Stimulated activated CD8-positive, alpha-beta memory T cell treated with anti-CD3 and anti-CD28 coated beads, Interleukin-4, amount 100 ng/mL, for 1 hour (primary cell): ENCODE measurements at places on chromosomes 11 and 22.

DNA sequence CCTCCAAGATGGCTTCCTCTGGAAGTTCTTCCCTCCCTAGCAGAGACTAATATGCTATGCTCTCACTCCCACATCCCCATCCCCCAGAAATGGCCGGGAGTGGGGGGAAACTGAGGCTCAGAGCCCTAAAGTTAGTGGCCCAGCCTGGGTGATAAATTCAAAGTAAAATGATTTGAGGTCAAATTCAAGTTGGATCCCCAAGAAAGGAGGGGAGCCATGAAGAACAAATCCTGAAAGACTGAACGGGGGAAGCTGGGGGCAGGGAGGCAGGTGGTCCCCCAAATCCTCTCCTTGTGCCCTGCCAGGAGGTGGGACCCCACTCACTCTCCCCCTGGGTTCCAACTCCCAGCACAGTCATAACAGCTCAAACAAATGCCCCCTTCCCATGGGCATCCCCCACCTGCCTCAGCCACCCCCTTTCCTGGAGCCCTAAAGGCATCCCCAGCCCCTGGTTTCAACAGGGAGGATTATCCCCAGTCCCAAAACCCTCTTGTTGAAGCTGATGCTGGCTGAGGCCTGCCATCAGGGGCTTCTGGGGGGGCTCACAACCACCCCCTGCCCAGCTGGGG is 1.1 kb downstream of the CBX6 start:
- no peak for DNase-seq

DNA sequence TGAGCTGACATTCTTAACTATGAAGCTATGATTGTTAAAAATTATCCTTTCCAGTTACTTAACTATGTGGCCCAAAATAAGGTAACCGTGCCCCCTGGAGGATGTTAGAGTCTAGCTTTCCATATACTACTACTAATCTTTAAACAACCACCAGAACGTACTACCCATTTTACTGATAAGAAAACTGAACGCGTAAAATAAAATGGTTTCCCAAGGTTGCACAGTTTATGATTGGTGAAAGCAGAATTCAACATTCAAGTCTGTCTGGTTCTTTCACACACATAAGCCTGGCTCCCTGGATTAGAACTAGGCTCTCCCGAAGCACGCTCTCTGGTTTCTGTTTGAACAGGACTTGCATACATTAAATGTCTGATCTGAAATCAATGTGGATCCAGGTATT is 437.8 kb upstream of the CCDC90B start:
- DNase-seq: no peak

DNA sequence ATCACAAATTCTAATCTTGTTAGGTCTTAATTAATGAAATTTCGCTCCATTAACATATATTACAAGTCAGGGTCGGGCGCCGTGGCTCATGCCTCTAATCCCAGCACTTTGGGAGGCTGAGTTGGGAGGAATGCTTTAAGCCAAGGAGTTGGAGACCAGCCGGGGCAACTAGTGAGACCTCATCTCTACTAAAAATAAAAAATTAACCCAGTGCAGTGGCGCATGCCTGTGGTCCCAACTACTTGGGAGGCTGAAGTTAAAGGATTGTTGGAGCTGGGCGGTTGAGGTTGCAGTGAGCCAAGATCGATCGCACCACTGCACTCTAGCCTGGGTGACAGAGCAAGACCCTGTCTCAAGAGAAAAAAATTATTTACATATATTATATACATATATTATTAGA is 1.9 kb downstream of the TMA7B start:
- no peak for DNase-seq

- no peak for DNase-seq
Observed at GRCh38 chr11:20160425-20161229, at the start of gene DBX1. Gene DBX1, minus strand, starts transcription at chr11:20160475. Its CDS starts 151 bp downstream, at chr11:20160324.

DNA sequence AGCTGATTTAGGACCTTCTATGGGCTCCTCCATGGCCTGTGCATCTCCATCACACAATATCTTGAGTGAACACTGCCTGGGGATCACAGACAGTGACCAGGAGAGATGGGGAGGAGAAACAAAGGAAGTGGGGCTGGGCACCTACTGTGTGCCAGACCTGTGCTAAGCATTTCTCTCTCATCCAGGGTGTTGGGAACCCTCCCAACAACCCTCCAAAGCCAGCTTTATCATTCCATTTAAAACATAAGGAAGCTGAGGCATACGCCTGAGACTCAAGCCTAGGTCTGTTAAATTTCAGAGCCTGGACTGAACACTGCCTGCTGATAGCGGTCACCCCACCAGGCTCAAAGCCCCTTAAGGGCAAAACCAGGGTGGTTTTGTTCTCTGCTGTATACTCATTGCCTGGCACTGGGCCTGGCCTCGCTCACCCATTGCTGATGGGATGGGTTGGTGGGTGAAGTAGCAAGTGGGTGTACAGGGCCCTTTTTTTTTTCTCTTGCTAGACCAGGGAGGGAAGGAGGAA is 130.1 kb downstream of the MN1 start:
- no peak for DNase-seq

DNA sequence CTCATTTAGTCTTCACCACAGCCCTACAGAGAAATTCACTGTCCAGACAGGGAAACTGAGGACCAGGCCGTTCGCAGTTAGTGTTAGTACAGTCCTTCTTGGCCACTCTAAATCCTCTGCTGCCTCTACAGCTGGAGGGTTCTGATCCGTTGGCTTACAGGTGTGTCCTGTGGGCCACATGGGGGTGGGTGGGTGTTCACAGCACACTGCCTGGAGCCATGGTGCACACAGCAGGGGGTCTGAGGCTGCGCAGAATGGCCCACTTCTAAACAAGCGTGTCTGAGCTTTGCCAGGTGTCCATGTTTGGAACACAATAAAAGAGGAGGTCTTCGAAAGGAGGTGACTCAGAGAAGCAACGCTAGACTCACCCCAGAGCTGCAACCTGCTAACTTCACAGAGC is 249.0 kb downstream of the ST3GAL4 start:
- no peak for DNase-seq

DNA sequence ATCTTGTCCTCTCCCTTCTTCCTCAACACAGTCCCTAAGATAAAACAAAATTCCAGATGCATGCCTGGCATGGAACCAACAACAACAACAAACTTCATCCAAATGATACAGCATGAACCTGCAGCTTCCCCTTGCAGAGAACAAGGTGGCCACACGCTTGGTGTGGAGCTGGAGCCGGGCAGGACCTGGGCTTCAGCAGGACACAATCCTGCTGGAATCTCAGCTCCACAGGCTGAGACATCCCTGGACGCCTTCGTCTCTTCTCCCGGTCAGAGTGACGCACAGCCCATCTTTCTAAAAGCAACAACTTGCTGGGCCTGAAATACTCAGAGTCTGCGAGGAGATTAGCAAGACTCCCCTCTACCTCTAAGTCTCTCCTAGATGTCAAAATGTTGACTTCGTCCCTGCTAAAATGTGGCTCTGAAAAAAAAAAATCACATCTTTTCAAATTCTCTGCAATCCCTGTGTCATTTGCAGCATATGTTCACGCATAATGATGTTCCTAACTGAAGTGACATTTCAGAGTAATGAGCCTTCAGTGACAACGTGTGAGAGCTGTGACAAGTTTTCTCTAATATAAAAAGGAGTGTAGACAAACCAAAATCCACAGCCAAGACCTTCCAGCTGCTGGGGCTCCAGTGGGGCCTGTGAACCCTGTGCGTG is 1232.3 kb downstream of the TBC1D22A start:
- DNase-seq: no peak

DNA sequence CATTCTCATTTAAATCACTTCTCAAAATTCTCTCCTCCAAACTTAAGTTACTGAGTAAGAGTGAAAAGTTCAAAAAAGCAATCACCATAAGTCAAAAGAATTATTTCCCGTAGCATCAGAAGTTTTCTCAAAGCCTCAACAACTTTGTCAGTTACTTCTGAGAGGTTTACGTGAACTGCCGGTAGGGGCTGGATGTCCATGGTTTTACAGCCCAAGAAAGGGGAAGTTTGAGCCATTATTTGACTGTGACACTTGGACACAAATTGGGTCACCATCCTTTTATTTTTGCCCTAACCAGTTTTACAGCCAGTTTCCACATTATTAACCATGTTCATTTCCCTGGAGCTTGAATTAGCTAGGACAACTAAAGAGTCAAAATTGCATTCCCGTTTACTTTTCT is 7.5 kb downstream of the POU2AF3 start:
- DNase-seq: no peak

DNA sequence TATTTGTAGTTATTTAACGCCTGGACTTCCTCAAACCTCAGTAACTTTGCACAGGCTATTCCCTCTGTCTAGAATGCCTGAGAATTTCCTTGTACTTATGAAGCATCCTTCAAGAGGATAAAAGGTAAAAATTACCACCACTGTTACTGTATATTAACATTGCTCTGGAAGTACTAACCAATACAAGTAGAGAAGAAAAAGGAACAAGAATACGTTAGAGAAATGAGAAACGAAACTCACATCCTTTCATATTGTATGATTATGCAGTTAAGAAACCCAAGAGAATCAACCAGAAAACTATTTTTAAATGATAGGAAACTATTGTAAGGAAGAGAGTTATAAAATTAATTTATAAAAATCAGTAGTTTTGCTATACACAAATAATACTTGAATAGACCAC is 48.2 kb upstream of the OR5P2 start:
- no peak for DNase-seq

GRCh38 chr11:105381941-105382340 is 227.9 kb upstream of the GRIA4 start:
- DNase-seq: no peak

DNA sequence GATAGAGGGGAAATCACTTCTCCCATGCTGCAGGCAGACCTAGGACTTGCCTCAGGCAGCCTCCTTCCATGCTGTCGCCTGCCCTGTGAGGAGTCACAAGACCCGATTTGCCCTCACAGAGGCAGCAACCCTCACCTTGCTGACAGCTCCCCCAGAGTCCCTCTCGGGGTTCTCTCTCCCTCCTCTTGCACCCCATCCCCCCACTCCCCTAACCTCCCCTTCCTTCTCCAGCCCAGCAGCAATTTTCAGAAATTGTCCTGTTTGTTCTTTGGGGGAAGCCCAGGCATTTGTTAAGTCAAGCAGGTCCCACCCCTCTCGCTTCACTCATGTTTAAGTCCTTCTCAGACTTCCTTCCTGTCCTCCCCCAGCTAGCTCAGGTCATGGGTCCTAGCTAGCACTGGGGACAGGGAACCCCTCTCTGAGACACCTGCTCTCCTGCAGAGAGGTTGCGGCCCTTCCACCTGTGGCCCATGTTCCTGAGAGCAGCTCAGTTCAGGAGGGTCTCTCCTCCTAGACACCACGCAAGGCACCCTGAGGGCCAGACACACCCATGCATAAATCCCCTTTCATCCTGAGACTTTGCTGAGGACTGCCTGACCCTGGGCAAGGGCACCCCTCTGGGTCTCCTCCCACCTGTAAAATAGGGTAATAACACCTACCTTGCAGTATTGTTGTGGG is 6.3 kb upstream of the FXYD2 start:
- no peak for DNase-seq

DNA sequence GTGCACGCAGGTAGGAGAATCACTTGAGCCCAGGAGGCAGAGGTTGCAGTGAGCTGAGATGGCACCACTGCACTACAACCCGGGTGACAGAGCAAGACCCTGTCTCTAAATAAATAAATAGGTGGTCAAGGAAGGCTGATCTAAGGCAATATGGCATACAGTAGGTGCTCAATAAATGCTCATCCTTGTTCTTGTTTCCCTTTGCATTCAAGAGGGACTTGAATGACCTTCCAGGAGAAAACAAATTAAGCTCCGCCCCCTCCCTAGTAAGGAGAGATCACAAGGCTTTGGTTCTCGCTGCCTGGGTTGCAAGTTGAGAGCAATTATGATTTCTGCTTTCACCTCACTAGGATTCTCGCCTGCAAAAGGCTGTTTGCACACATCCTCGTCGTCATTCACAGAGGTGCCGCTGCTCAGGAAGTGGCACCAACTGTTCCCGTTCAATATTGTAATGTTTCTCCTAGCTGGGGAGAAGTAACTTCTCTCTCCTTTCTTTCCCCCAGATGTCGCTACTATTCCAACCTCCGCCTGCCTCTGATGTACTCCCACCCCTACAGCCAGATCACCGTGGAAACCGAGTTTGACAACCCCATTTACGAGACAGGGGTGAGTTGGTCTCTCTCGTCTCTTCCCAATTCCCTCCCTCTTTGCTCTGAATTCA is 51.8 kb upstream of the ASPHD2 start:
- DNase-seq: no peak

DNA sequence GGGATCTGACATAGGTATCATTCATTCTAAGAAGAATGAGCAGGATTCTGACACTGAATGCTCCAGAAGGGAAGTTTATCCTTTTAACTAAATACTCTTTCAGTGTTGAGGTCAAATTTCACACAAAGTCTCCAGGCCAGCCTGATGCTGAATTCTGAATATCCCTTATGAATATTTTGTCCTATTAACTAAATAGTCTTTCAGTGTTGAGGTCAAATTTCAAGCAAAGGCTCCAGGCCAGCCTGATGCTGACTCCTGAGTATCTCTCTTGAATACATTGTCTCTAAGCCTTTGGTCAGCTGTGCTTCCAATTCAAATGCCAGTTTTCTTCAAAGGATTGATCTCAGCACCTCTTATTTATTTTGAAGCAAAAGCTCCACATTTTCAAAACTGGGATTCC is 676.8 kb downstream of the NTM start:
- no peak for DNase-seq

DNA sequence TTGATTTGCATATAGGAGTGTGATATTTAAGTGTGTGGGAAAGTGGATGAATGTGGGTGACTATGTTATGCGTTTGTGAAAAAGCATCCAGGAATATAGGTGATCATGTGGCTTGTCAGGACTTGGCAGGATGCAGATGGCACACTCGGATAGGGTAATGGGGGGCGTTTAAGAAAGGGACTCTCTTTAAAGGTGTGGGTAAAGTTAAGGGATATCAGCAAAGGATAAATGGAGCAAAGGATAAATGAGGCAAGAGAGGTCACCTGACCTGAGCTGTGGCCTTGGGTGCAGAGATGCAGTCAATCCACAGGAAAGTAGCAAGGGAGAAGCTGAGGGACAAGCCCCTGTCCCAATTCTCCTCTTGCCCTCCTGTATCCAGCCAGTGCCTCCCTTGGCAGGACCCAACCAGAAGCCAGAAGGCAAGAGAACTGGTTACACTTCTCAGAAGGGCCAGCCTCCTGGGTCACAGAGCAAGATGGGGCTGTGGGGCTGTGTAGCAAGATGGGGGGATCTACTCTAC is 47.5 kb upstream of the GRAMD1B start:
- DNase-seq: no peak

GRCh38 chr11:123924027-123924426 is 15.4 kb upstream of the OR4D5 start:
- no peak for DNase-seq

DNA sequence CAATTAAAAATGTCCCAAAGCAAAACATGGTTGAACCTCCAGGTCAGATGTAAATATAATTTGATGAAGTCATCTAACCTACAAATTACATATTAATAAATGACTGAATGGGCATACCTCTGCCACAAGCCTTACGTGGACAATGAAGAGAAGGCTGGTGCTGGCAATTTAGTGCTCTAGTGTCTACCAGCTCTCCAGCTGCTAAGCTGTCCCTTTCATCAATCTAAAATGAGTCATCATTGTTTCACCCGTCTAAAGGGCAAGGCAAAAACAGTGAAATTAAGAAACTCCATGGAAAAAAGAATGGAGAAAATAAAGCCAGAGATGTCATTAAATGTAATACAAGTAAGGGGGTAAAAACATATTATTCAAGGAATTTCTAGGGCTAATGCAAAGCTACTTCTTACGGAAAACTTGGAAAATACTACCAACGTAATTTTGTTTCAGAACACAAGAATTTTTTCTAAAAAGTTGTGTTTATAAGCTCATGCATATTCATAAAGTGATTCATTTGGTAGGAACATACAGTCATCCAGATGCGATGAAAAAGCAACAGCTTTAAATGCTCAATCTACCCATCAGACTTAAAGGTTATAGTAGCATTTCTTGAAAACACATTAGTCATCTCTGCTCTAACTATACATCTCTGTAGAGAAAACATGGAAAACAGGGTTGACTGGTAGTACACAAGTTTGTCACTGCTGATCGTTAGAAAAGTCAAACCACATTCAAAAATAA is 71.5 kb downstream of the SIK3 start:
- no peak for DNase-seq
